ENCODE measurements at places on chromosomes 1 and 21.

GRCh38 chr1:209655411-209656231, 3.4 kb upstream of the LAMB3 start:
- DNase-seq, result no peak

DNA sequence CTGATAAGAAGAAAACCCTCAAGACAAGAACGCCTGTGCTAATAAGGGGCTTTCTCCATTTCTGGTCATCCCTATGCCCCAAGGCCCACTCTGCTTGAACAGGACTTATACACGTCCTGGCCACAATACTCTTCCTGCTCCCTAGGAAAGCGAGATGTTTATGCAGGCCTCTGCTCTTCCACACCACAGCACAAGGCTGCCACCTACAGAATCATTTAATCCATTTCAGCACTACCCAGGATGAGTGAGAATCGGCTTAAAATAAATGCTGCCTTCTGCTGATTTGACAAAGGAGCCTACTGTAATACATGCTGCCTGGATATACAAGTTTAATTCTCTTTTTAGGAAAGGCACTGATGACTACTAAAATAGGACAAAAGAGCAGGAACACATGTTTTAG, 29.4 kb downstream of the FRRS1 start:
- DNase-seq, result no peak

- no peak for DNase-seq
Observed at GRCh38 chr1:203250911-203251310, 21.4 kb upstream of the CHIT1 start.

DNA sequence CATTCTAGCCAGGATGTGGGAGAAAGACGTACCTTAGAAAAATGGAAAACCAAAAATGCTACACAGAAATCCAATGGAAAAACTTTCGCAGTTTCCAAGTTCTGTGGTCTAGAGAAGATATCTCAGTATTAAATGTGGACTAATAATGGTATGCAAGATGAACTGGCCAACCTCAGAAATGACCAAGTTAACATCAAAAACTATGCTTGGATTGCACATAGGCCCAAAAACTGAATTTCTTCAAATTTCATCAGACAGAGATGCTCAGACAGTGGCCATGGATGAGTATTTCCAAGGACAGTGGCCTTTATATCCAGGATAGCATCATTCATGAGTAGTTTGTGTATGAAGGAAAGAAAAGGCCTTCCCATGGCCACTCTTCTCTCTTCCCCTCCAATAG, 132.2 kb downstream of the TIAM1 start:
- no peak for DNase-seq

DNA sequence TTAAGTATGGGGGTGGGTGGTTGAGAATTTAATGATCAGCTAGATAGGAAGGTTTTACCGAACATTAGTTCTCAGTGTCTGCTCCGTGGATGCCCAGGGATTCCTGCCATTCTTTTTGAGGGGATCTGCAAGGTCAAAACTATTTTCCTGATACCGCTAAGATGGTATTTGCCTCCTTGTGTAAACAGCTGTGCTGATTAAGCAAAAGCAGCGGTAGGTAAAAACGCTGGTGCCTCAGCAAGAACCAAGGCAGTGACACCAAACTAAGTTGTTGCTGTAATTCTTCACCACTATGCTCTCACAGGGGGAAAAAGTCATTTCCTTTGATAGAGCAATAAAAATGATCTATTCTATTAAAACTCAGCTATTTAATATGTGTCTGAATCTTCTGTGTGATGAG, 229.0 kb downstream of the FMN2 start:
- DNase-seq, result no peak

Measured in activated naive CD4-positive, alpha-beta T cell treated with anti-CD3 and anti-CD28 coated beads, Interleukin-2, amount 10 ng/mL, durations not matched to agents 7 days and 5 days (primary cell).